Stimulated activated CD4-positive, alpha-beta T cell treated with anti-CD3 and anti-CD28 coated beads, Interleukin-15, amount 100 ng/mL, for 48 hours (primary cell): ENCODE measurements at places on chromosomes 5 and 9.

DNA sequence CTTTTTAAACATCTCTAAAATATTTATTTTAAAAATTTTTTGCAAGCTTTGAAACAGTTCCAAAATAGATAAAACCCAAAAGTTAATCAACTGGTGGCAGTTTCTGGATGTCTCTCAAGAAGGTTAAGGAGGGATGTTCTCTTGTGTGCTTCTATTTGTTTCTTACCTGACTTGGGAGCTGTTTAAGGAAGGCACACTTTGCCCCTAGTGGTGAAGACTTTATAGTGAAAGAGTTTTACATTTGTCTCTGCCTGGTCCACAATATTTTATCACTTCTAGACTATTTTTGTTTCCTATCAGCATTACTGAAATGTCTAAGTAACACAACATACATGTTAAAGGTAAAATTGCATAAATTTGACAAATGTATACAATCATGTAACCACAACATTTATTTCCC is 552.8 kb downstream of the SEMA5A start:
- DNase-seq, result no peak

DNA sequence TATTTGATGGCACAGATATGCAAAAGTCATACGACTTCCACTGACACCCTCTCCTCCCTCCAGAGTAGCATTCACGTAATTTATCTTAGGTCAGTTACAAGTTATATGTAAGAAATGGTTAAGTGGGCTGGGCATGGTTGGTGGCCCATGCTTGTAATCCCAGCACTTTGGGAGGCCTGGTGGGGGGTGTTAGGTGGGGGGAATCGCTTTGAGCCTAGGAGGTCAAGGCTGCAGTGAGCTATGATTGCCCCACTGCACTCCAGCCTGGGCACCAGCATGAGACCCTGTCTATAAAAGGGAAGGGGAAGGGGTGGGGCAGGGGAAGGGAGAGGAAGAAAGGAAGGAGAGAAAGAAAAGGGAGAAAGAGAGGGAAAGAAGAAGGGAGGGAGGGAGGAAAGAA is 202.8 kb downstream of the AUH start:
- DNase-seq, result no peak

DNA sequence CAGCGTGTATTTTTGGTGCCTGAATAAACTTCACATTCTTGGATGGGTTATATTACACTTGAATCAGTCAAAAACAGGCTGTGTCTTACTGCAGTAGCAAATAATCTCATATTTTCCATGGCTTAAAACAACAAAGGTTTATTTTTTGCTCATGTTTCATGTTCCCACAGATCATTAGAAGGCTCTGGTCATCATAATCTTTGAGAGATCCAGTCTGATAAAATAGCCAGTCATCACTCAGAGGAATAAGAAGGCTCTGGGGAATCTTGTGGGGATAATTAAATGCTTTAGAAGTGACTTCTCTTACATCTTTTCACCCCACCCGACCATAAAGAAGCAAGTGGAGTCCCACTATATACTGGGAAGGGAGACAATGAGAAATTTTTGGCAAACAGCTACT is 417.7 kb downstream of the PSAT1 start:
- DNase-seq, result no peak

DNA sequence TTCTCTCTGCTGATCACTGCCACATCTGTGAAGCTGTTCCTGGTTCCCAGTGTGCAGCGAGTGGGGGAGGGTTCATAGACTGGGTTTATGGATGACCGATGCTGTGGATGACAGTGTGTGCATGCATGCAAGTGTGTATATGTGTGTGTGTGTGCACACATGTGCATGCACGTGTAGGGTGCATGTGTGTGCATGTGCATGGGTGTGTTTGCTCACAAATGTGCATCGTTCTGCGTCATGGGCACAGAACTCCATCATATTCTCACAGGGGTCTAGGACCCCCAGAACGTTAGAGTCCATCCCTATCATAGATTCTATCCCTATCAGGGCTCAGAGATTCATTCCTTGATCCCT is 134.0 kb downstream of the PHF2 start:
- DNase-seq, result no peak

DNA sequence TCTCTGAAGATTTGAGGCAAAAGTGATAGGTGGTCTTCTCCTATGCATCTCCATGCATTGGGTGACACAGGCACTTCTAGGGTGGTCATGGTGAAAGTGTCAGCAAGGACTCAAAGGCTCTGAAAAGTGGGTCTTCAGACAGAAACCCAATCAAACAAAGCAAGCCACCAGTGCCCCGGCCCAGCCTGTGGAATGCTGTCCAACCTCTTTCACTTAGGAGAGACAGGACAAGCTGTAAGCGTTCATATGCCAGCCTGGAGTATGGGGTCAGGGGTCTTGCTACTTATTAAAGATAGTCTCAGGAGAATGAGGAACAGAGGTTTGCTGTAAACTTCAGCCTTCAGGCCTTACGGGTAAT is 324.5 kb downstream of the GADD45G start:
- no peak for DNase-seq

- DNase-seq, result no peak
These were observed 149.1 kb downstream of the GHR start for GRCh38 chr5:42572313-42572712.

DNA sequence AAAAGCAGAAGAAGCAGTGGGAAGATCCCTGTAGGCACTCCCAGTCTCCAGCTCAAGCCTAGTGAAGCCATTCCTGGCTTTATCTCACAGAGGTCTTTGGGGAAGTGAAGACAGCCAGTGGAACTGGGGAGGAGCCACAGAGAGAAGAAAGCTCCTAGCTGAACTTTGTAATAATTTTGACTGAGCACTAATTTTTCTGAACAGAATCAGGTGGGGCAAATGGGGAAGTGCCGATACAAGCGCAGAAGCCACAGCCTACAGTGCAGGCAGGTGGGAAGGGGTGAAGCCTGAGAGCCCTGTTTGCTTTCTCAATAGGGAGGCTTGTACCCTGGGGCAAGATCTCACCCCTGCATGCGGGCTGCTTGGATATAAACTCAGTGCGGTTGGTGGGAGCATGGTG is 48.4 kb upstream of the SNAPC3 start:
- no peak for DNase-seq

DNA sequence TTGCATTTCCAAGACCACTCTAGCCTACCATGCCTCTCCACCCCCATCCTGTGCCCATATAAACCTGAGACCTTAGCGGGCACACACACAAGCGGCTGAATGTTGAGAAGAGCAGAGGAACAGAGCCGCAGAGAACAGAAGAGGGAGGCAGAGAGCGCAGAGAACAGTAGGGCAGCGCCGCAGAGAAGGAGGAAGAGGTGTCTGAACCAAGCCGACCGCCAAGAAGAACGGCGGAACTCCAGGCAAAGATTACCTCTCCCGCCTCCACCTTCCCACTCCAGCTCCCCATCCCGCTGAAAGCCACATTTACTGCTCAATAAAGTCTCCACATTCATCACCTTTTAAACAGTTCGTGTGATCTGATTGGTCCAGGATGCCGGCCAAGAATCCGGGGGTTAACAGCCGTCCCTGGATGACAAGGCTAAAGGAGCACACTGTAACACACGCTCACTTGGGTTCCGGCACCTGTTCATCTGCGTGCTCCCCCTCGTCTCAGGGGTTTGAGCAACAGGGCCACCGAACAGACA is 33.2 kb downstream of the GRIN3A start:
- DNase-seq, result no peak
